ENCODE measurements at places on chromosomes 6 and 20. TPM values are rescaled to one million over a fixed set of nuclear protein-coding genes. Genes with fewer than 3 reads are reported as not detected.

VWA7 gene
- 0.15 TPM for total RNA-seq

SMPDL3A gene
- 8.2 TPM for total RNA-seq

DNA sequence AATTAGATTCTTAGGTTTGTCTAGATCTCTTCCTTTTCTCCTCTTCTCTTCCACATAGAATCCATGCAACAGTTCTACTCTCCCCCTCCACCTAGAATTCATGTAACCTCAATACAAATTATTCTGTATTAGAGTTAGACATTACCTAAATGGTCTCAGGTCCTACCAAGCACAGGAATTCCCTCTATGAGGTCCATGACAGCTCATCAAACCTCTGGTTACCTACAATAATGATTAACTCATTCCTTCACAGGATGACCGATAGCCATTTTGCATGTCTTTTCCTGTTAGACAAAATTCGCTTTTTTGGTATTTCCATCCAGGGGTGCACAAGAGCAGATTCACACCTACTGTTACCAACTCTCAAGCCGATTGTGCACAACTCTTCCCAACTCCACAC is 27.4 kb upstream of the BMP2 start:
- no peak for DNase-seq

DNA sequence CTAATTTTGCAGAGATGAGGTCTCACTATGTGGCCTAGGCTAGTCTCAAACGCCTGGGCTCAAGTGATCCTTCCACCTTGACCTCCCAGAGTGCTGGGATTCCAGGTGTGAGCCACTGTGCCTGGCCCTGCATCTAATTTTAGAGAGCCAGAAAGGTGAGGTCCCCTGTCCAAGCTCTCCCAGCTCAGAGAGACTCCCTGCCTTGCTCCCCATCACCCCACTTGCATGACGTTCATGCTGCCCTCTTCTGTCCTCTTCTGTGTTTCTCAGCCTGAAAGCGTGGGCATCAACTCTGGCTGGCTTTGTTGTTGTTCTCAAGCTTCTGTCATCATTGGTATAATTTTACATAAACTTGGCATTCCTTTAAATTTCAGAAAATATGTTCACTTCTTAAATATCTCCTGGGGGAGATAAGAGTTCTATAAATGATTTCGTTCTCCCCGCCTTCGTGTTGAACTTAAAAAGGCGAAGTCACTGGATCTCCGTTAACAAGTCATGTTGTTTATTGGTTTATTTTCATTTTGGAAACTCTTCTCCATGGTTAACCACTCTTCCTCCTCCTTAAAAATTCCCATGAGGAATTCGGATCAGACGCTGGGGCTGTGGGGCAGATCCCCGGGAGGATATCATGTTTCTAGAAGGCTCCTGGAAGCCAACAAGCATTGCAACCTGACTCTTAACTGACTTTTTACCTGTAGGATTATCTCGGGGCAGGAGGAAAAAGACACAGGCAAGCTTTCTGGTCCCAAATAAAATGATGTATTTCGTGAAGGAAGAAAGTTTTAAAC is 13.2 kb upstream of the PARD6B start:
- DNase-seq: no peak

- DNase-seq: no peak
These were observed 71.3 kb downstream of the OTOR start for GRCh38 chr20:16819483-16819882.

- no peak for DNase-seq
These were observed 6.9 kb upstream of the RPL10A start for GRCh38 chr6:35461270-35461669.

GRCh38 chr6:116483616-116484015 is 22.4 kb downstream of the CALHM6 start:
- DNase-seq: no peak

- no peak for DNase-seq
These were observed 6.2 kb downstream of the SNTA1 start for GRCh38 chr20:33437141-33437911.

GRCh38 chr6:41723530-41724227 is 11.7 kb downstream of the TFEB start:
- DNase-seq: no peak

XKR7 gene
- not detected for total RNA-seq

LY6G6D gene
- total RNA-seq: not detected

DNA sequence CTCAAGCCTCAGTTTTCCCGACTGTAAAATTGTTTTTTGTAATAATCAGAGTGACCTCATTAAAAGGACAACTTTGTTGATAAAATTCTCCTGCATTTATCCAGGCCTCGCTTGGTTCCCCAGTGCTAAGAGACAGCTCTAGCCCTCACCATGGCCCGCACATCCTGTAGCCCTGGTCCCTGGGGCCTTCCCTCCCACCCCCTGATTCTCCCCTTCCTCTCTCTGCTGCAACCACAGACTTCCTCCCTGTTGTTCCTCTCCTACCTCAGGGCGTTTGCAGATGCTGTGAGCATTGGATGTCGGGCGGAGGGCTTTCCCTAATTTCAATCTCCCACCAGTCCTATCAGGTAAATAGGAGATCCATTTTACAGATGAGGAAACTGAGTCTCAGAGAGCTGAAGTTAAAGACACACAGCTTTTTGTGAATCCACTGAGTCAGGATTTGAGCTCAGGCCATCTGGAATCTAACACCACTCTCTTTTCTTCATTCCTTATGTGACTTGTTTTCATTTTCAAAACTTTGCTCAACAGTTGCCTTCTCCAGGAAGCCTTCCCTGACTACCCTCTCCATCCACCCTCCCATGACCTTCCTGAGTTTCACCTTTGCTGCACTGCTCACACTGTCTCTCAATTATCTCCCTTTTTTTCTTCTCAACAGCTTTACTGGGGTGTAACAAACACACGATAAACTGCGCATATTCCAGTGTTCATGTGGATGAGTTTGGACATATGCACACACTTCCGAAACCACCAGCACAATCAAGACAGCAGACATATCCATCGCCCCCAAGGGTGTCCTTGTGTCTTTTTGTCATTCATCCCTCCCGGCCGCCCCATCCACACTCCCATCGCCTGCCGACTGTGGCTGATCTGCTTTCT is 107.1 kb downstream of the CEBPB start:
- no peak for DNase-seq

LYRM2 gene
- 33.1 TPM for total RNA-seq
